ENCODE measurements at places on chromosomes 6 and 20.

GRCh38 chr20:53890443-53891305, 179.7 kb downstream of the BCAS1 start:
- no peak for DNase-seq

- DNase-seq = no peak
These were observed 2.5 kb downstream of the CCR6 start for GRCh38 chr6:167125410-167125809.

DNA sequence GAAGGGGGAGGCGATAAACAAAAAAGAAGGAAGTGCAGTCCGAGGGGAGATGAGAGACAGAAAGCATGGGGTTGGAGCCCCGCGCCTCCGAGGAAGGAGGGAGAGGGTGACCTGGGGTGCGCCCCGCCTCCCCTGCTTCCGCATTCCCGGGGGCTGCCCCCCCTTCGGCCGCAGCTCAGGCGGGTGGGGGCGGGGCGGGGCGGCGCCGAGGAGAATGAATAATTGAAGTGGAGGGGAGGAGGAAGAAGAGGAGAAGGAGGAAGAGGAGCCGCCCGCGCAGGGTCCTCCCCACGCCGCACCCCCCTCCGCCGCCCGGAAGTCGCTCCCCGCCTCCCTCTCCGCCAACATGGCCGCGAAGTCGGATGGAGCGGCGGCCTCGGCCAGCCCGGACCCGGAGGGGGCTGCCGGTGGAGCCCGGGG, at the start of gene XKR7:
Gene XKR7, plus strand, starts transcription at position 322 of the 420 bp plus-strand sequence. Its CDS starts 25 bp downstream, at position 347.
- DNase-seq = no peak

GRCh38 chr6:166167801-166168615, at the start of gene TBXT:
TSS of gene TBXT (minus strand) at chr6:166167851. CDS start at chr6:166167591, 260 bp downstream.
- no peak for DNase-seq

DNA sequence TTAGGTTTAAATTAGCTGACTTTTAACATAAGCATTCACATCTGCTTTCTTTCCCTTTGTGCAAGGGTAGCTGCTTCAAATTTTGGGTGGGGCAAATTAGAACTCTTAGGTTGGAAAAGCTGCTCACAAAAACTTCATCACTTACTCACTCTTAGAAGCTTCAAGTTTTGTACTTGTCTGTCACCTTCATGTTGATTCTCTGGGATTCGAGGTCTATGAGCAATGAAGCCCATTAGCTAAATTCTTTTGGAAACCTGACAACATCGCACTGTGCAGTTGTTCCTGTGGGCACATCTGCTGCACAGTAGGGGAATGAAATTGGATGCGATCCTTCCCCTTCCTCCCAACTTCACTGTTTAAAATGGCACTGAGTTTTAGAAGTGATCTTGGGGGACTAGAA, 156.1 kb downstream of the UBE3D start:
- no peak for DNase-seq

- no peak for DNase-seq
These were observed 286.3 kb downstream of the KHDC1L start for GRCh38 chr6:72939004-72939403.

- no peak for DNase-seq
These were observed 168.2 kb downstream of the GPX5 start for GRCh38 chr6:28693751-28694443.

GRCh38 chr20:1533059-1533458, 24.4 kb downstream of the SIRPD start:
- no peak for DNase-seq

GRCh38 chr6:125231574-125232343, 70.0 kb downstream of the HDDC2 start:
- DNase-seq = no peak

GRCh38 chr6:3357678-3358077, 98.9 kb downstream of the PSMG4 start:
- DNase-seq = no peak

- DNase-seq = no peak
These were observed 407.5 kb upstream of the PLCB4 start for GRCh38 chr20:8661229-8661952.

DNA sequence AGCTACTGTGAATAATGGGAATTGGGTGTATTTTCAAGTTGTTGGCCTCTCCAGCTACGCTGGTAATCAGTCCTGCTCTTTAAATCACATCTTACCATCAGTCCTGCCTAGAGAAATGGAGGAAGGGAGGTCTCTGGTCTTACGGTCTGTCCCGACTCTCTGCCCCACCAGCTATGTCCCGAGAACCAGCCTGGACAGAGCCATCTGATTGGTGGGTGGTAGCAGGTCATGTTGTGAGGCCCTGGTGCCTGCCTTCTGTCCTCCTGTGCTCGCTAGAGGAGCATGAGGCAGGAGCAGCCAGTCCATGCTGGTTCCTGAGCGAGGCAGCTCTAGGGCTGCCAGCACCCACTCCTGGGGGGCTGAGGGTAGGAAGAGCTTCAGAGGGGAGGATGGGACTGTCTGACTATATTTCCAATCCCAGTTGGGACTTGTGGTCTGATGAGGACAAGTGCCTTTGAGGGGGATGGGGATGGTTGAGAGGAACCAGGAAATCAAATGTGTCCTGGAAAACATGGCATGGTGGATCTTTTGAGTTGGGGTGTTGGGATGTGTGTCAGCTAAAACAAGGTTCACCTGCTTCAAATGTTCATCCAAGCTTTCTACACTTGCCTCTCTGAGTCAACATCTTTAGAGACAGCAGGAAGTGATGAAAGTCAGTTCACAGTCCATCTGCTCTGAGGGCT, 33.0 kb downstream of the SYNJ2 start:
- DNase-seq = no peak

GRCh38 chr6:297571-298232, 5.4 kb downstream of the DUSP22 start:
- DNase-seq = no peak

- no peak for DNase-seq
These were observed 17.1 kb downstream of the NTSR1 start for GRCh38 chr20:62725596-62726268.

Measured in activated T-cell treated with anti-CD3 and anti-CD28 coated beads for 48 hours (primary cell).